ENCODE measurements at places on chromosomes 12 and 14.

DNA sequence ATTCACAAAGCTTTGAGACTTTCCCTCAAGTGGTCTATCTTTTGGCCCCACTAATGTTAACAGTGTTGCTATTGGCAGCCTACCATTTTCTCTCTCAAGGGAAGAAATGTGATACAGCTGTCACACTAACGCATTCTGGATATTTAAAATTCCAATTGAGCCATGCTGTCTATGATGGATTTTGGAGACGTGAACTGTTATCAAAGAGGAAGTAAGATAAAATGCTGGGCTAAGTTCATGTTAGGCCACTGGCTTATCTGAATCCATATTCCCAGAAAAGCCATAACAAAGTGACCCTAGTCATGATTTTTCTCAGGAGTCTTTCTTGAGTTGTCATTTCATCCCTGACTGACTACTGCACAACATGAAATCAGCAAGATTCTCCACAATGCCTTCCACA is 200.2 kb downstream of the PHLDA1 start:
- no peak overlapping the region for H3K4me3 ChIP-seq
- H3K36me3 ChIP-seq: no peaks in the 10 kb centered on the region
- DNase-seq: no peak
- H3K27me3 ChIP-seq: no peaks in the 10 kb centered on the region
- no peak overlapping the region for H3K27ac ChIP-seq
- no peaks in the 10 kb centered on the region for H3K4me1 ChIP-seq

DNA sequence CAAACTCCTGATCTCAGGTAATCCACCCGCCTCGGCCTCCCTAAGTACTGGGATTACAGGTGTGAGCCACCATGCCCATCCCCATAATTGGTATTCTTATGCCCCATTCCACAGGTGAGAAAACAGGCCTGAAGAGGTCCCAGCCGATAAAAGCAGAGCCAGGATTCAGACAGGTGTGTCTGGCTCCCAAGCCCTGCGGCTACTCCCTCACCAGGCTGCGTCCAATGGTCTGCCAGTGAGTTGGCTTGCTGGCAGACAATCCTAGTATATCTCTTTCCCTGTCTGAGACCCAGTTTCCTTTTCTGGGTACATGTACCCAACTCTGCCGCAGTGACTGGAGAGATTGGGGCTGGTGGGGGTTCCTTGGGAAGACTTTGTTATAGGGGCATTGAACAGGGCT is 1.9 kb upstream of the TSPAN9 start:
- H3K4me1 ChIP-seq: no peaks in the 10 kb centered on the region
- no peaks in the 10 kb centered on the region for H3K36me3 ChIP-seq
- peak overlapping the region; percentile 89 for H3K27ac ChIP-seq
- no peak for DNase-seq
- H3K27me3 ChIP-seq: no peaks in the 10 kb centered on the region

GRCh38 chr12:75908961-75909605 is 122.5 kb downstream of the PHLDA1 start:
- H3K27me3 ChIP-seq: no peaks in the 10 kb centered on the region
- no peak overlapping the region for H3K27ac ChIP-seq
- H3K36me3 ChIP-seq: no peaks in the 10 kb centered on the region
- H3K4me3 ChIP-seq: no peak overlapping the region

DNA sequence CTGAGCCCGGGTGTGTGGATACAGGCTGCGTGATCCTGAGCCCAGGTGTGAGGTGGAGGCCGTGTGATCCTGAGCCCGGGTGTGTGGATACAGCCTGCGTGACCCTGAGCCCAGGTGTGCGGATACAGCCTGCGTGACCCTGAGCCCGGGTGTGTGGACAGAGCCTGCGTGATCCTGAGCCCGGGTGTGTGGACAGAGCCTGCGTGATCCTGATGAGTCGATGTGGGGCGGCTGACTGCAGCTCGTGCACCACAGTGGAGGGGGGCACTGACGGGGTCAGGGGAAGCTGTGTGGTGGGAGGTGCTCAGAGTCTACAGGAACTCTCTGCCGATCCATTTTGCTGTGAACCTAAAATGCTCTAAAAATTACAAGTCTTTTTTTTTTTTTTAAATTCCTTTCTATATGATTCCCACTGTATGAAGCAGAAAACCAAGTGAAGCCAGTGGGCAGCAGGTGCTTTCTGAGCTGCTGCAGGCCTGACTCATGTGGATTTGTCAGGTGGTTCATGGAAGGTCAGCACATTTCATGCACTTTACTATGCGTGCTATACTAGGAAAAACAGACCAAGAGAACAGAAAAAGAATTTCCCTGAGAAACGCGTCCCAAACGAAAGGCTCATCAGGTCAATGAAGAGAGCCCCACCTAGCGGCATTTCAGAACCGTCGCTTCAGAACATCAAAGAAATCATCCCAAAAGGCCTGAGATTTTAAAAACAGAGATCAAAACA is 19.3 kb downstream of the BRF1 start:
- H3K27me3 ChIP-seq: no peaks in the 10 kb centered on the region
- H3K27ac ChIP-seq: no peak overlapping the region
- no peak for DNase-seq
- H3K4me3 ChIP-seq: no peak overlapping the region
- peaks cover 27% of the 10 kb centered on the region for H3K36me3 ChIP-seq

- no peaks in the 10 kb centered on the region for H3K36me3 ChIP-seq
- no peak overlapping the region for H3K4me3 ChIP-seq
- H3K27ac ChIP-seq: no peak overlapping the region
- peaks cover 14% of the 10 kb centered on the region for H3K4me1 ChIP-seq
- no peaks in the 10 kb centered on the region for H3K27me3 ChIP-seq
Observed at GRCh38 chr12:49979791-49980190, 7.0 kb downstream of the AQP6 start.

DNA sequence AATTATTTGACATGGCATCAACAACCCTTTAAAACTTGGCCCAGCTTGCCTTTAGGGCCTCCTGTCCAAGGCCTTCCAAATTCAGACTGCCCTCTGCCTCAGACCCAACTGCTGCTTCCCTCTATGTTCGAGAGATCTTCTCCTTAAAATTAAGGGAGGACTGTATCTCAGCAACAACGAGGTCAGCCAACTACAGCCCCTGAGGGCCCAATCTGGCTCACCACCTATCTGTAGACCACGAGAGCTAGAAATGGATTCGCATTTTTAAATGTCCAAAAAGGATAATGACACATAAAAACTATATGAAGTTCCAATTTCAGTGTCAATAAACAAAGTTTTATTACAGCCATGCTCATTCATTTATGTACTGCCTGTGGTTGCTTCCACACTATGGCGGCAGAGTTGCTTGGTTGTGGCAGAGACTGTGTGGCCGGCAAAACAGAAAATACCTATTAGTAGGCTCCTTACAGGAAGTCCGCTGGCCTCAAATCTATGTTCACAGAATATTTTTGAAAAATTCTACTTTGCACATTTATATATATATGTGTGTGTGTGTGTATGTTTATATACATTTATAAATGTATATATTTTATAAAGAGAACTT is 1026.9 kb downstream of the BCL11B start:
- H3K4me3 ChIP-seq: no peak overlapping the region
- H3K27me3 ChIP-seq: no peaks in the 10 kb centered on the region
- DNase-seq: no peak
- no peaks in the 10 kb centered on the region for H3K36me3 ChIP-seq
- no peaks in the 10 kb centered on the region for H3K4me1 ChIP-seq

- no peaks in the 10 kb centered on the region for H3K27me3 ChIP-seq
- DNase-seq: no peak
- no peaks in the 10 kb centered on the region for H3K36me3 ChIP-seq
- H3K27ac ChIP-seq: no peak overlapping the region
- H3K4me3 ChIP-seq: no peak overlapping the region
Observed at GRCh38 chr14:52055167-52055566, 13.7 kb downstream of the NID2 start.

DNA sequence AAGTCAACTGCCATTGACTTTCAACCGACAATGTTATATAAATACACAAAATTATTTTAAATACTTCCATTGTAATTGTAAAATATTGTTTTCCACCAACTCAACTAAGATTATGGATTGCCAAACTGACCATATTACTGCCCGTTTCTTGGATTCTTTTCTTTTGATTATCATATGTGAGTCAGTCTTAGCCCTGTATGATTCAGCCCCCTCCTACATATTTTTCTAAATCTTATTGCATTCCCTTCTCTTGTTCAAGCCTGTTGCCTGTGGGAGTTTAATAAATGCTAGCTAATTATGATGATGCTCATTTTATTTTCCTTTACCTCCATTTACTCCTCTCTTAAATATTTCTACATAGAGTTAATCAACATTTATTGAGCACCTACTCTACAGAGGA is 6.8 kb downstream of the RASSF9 start:
- H3K36me3 ChIP-seq: no peaks in the 10 kb centered on the region
- H3K27me3 ChIP-seq: no peaks in the 10 kb centered on the region
- H3K4me1 ChIP-seq: no peaks in the 10 kb centered on the region
- no peak overlapping the region for H3K27ac ChIP-seq

DNA sequence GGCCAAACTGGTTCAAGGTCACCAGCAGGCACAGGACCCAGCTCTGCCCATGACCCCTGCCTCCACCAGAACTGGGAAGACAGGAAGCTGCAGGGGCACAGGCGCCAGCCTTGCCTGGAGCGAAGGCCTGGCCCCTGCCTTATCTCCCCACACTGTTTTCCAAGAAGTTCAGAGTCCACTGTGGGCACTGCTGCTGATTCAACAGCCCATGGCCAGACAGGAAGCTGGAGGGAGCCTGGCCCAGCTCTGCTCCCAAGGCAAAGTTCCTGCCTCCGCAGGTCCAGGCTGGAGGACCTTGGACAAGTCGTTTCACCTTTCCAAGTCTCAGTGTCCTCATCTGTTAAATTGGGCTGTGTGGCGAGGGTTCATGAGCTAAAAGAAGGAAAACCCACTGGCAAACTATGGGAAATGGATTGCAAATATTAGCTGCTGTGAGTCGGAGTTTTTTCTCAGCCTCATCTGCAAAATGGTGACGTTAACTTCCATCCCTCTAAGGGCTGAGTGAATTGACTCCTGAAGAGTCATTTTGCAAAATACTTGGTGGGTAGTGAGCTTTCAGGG is 1.2 kb downstream of the PHETA1 start:
- peak overlapping the region; percentile 72 for H3K4me3 ChIP-seq
- peak overlapping the region; percentile 55 for H3K27ac ChIP-seq
- H3K36me3 ChIP-seq: peaks cover 2% of the 10 kb centered on the region
- no peaks in the 10 kb centered on the region for H3K27me3 ChIP-seq
- no peak for DNase-seq

DNA sequence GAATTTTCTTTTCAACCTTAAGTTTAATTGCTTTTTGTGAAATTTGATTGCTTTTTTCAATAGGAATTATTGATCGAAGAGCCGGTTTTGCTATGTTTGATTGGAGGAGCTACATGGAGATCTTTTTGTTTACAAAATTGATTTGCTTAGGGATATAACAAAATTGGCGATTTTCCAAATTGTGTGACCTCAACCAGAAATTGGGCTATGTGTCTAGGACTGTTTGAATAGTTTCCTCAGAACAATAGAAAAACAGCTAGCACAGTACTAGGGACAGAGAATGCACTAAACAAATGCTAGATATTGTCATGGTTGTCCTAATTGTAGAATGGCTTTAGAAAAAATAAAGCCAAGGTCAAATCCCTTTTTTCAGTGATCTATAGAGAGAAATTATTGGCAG is 2.4 kb downstream of the SLC17A8 start:
- H3K36me3 ChIP-seq: no peaks in the 10 kb centered on the region
- no peak overlapping the region for H3K27ac ChIP-seq
- no peaks in the 10 kb centered on the region for H3K27me3 ChIP-seq
- H3K4me3 ChIP-seq: no peak overlapping the region

- H3K4me1 ChIP-seq: no peaks in the 10 kb centered on the region
- H3K4me3 ChIP-seq: no peak overlapping the region
- no peaks in the 10 kb centered on the region for H3K27me3 ChIP-seq
Observed at GRCh38 chr12:111256629-111257434, 112.1 kb downstream of the PHETA1 start.

- no peak overlapping the region for H3K4me3 ChIP-seq
- no peaks in the 10 kb centered on the region for H3K27me3 ChIP-seq
- H3K36me3 ChIP-seq: no peaks in the 10 kb centered on the region
- H3K27ac ChIP-seq: no peak overlapping the region
Observed at GRCh38 chr14:64812412-64812811, 67.3 kb downstream of the SPTB start.

DNA sequence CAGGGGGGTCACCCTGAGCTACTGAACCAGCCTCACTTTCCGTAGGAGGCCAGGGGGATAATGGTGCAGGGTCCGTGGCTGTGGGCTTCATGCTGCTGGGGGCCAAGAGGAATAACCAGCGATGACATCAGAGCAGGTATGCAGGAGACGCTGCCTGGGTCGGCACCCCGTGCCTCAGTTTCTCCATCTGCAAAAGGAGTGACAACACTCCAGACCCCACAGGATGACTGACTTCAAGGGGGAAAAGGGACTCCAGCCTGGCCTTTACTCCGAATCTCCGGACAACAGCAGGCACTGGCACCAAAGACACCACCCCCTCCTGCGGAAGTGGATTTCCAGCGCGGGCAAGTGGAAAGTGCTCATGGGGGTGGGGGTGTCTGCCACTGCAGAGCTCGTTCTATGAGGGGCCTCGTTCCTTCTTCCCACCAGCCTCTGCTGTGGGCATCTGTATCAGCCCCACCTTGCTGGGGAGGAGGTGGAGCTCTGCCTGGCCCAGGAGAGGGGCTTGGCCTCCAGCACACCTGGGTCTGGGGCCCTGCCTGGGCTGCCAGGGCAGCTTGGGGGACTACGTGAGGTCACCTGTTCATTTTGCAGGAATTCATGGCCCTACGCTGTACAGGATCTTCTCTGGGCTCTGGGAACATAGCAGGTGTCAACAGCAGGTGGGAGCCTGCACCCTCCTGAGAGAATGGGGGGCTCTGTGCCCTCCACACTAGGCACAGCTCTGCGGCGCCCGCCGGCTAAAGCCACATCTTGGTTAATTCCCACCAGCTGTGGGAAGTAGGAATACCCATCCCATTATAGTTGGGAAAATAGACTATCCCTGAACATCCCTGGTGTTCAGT is 216.6 kb upstream of the C14orf180 start:
- no peak overlapping the region for H3K27ac ChIP-seq
- peak; percentile 44 for DNase-seq
- H3K36me3 ChIP-seq: no peaks in the 10 kb centered on the region
- no peak overlapping the region for H3K4me3 ChIP-seq
- H3K4me1 ChIP-seq: no peaks in the 10 kb centered on the region

DNA sequence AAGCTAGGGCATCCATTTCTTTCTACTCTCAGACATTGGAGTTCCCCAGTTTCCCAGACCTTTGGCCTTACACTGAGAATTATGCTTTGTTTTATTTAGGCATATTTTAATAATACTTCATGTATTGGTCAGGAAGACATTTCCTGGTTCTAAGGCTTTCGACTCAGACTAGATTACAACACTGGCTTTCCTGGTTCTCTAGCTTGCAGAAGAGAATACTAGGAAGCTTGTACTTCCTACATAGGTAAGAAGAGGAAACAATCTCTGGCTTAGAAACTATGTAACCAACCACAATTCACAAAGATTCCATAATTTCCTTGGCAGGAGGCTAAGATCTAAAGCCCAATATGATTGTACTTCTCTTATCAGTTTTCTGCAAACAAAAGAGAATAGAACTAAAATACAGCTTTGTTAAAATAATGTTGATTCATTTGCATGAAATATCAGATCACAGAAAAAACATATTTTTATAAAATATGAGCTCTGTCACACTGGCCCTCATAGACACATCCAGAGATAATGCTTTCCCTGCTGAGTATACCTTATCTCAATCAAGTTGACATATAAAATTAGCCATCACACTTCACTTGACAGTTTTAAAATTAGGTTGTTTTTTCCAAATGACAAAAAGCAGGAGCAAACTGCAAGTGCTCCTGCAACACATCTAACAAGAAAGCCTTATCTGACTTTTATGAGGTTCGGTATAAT is 30.5 kb downstream of the CLEC2D start:
- H3K27ac ChIP-seq: no peak overlapping the region
- no peaks in the 10 kb centered on the region for H3K4me1 ChIP-seq
- no peaks in the 10 kb centered on the region for H3K27me3 ChIP-seq
- no peak overlapping the region for H3K4me3 ChIP-seq
- no peak for DNase-seq

All from tibial artery (tissue), 4 donors.